ENCODE measurements at places on chromosomes 2 and 18.
A peak's percentile ranks its signal among the peaks of the same experiment; 100 is the strongest.

DNA sequence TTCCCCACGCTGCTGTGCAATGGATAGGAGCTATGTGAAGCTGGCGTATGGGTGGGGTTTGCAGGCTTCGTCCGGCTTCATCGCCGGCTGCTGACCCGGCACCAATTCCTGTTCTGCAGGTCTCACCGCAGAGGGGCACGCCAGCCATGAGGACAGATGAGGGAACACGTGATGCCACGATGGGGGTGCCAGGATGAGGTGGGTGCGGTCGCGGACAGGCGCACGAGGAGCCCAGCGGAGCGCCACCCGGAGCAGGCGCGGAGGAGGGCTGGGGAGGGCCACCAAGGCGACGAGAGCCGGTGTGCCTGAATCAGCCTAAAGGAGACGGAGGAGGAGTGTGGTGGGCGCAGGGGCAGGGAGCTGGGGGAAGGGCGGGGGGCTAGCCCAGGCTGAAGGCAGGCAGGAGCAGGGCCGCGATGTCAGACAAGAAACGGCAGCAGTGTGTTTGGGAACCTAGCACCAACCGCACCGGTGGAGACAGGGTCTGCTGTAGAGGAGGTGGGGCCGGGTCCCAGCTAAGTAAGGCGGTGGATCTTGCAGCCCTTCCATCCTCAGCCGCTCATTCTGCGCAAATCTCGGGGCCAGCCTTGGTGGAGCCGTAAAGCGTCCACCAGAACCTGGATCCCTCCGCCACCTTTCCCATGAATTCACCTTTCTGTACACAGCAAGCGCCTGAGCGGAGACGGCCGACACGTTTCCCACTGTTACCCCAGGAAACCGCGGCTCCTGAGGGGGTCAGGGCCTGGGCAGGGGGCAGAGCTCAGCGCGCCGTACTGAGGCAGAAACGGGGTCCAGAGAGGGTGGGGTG, 17.0 kb upstream of the CD8A start:
- DNase-seq: peak; percentile 92

DNA sequence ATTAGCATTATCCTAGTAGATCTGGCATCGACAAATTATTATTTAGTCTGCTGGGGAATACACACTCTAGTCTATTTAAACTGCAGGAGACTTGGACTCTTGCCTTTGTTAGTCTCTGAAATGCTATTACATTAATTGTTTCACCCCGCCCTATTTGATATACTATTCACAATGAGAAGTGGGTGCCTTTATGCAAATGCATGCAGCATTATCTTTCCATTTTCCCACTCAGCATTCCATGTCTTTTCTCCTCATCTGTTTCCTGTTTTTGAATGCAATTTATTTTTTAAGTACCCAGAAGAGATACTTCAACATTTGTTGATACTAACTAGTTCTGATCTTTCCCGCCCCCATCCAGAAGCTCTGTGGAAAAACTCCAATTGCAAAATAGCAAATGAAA, 395.3 kb upstream of the NXPH2 start:
- peak; percentile 17 for DNase-seq

GRCh38 chr2:240216167-240216566, 75.7 kb upstream of the OTOS start:
- no peak for DNase-seq

DNA sequence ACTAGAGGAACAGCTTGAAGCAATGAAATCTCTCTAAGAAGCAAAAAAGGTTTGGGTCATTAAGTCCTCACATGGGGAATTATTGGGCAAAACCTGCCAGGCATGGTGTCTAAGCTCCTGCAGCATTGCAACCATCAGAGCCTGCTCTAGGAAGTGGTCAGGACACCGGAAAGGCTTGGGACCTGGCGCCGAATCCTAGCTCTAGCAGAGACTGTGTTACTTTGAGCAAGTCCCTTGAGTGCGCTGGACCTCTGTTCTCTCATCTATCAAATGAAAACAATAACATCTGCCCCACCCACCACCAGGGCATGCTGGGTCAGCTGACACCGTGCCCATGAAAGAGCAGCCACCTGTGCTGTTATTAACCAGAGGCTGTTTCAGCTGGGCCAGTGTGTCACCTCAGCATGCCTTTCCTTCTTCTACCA, 6.3 kb downstream of the TMEM127 start:
- no peak for DNase-seq

- no peak for DNase-seq
Observed at GRCh38 chr2:196217116-196217515, 45.7 kb upstream of the STK17B start.

- no peak for DNase-seq
Observed at GRCh38 chr18:68435581-68435980, 279.3 kb downstream of the TMX3 start.

GRCh38 chr2:100959225-100959880, 42.7 kb upstream of the RPL31 start:
- no peak for DNase-seq

- DNase-seq: no peak
Observed at GRCh38 chr2:169716238-169716886, 17.3 kb upstream of the KLHL23 start.

- no peak for DNase-seq
Observed at GRCh38 chr2:152468899-152469692, 134.1 kb downstream of the FMNL2 start.

DNA sequence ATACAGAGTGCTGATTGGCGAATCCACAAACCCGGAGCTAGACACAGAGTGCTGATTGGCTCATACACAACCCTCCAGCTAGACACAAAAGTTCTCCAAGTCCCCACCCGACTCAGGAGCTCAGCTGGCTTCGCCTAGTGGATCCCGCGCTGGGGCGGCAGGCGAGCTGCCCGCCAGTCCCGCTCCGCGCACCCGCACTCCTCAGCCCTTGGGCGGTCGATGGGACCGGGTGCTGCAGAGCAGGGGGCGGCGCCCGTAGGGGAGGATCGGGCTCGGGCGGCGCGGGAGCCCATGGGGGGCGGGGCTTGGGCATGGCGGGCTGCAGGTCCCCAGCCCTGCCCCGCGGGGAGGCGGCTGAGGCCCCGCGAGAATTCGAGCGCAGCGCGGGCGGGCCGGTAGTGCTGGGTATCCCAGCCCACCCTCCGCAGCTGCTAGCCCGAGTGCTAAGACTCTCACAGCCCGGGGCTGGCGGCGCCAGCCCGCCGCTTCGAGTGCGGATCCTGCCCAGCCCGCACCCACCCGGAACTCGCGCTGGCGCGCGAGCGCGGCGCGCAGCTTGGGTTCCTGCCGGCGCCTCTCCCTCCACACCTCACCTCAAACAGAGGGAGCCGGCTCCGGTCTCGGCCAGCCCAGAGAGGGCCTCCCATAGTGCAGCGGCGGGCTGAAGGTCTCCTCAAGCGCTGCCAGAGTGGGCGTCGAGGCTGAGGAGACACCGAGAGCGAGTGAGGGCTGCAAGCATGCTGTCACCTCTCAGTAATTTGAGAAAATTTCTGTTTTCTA, 75.5 kb upstream of the ATP5MC3 start:
- DNase-seq: no peak

DNA sequence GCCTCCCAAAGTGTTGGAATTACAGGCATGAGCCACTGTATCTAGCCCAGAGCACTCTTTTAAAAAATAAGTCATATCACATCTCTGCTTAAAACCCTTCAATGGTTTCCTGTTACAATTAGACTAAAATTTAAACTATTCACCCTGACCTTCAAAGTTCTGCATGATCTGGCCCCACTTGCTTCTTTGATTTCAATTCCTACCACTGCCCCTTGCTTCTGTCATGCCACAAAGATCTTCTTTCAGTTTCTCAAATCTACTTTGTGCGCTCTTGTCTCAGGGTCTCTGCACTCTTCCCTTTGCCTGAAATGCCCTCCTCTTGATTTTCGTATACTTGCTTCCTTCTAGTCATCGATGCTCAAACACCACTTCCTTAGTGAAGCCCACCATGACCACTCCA, 213.0 kb downstream of the TMEM247 start:
- no peak for DNase-seq

DNA sequence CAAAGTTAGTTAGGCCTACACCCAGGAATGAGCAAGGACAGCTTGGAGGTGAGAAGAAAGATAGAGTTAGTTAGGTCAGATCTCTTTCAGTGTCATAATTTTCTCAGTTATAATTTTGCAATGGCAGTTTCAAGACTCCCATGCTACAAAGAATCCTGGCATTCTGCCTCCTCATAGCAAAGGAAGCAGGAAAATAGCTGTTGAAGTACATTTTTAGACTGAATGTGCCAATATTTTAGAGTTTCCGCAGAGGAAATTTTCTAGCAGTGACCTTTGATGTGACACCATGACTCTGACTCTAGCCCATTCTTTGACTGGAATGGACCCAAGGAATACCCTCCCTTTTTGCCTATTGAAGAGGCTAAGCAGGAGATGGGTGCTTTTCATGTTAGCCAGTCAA, 371.7 kb downstream of the PIK3C3 start:
- DNase-seq: no peak

DNA sequence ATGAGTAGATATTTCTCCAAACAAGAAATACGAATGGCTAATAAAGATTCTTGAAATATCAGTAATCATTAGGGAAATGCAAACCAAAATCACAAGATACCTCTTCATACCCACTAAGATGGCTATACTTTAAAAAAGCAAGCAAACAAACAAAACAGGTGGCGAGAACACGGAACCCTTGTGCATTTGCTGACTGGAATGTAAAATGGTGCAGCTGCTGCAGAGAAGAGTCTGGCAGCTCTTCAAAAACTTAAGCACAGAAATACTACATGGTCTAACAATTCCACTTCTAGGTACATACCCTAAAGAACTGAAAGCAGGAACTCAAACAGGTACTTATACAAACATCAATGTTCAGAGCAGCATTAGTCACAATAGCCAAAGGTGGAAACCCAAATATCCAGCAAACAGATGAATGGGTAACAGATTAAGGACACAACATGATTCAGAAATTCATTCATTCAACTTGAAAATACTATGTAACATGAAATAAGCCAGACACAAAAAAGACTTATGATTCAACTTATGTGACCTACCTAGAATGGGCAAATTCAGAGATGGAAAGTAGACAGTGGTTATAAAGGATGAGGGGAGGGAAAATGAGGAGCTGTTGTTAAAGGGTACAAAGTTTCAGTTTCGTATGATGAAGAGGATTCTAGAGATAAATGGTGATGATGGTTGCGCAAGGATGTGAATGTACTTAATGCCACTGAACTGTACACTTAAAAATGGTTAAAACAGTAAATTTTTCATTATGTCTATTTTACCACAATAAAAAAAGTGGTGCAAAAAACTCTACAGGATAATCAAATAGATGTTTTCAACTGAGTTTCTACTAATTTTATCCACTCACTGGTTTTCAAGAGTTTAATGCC, 26.9 kb upstream of the GPR75 start:
- DNase-seq: no peak

GRCh38 chr2:224025874-224026273, 13.2 kb downstream of the SERPINE2 start:
- DNase-seq: no peak

- DNase-seq: no peak
Observed at GRCh38 chr2:20641123-20641985, 9.5 kb downstream of the HS1BP3 start.

- no peak for DNase-seq
Observed at GRCh38 chr2:23385351-23385747, 370 bp downstream of the KLHL29 start.

GRCh38 chr18:35511428-35511827, 13.7 kb upstream of the INO80C start:
- no peak for DNase-seq
